ENCODE measurements at places on chromosomes 13 and 19. TPM values are rescaled to one million over a fixed set of nuclear protein-coding genes. Genes with fewer than 3 reads are reported as not detected.
A peak's percentile ranks its signal among the peaks of the same experiment; 100 is the strongest.

- no peak for DNase-seq
- H3K27me3 ChIP-seq = no peaks in the 10 kb centered on the region
- no peaks in the 10 kb centered on the region for H3K4me1 ChIP-seq
- H3K4me3 ChIP-seq = no peak overlapping the region
- H3K27ac ChIP-seq = no peak overlapping the region
- no peaks in the 10 kb centered on the region for H3K36me3 ChIP-seq
These were observed 1074.3 kb upstream of the PCDH9 start for GRCh38 chr13:68304286-68304893.

- H3K36me3 ChIP-seq = no peaks in the 10 kb centered on the region
- no peak overlapping the region for H3K27ac ChIP-seq
- no peak overlapping the region for H3K4me3 ChIP-seq
- H3K27me3 ChIP-seq = no peaks in the 10 kb centered on the region
These were observed 112.4 kb downstream of the SIPA1L3 start for GRCh38 chr19:38019396-38019724.

Gene KCNN4
- total RNA-seq = 38.3 TPM

GRCh38 chr19:51690454-51691073, 2.6 kb upstream of the SPACA6 start:
- H3K4me1 ChIP-seq = peaks cover 4% of the 10 kb centered on the region
- H3K27ac ChIP-seq = peak overlapping the region; percentile 78
- H3K4me3 ChIP-seq = peak overlapping the region; percentile 79
- DNase-seq = peak; percentile 58
- no peaks in the 10 kb centered on the region for H3K36me3 ChIP-seq
- H3K27me3 ChIP-seq = peaks cover 17% of the 10 kb centered on the region

Gene NCAN
- not detected for total RNA-seq

GRCh38 chr19:33476151-33476707, 45.4 kb downstream of the PEPD start:
- no peaks in the 10 kb centered on the region for H3K4me1 ChIP-seq
- H3K27me3 ChIP-seq = no peaks in the 10 kb centered on the region
- no peak overlapping the region for H3K4me3 ChIP-seq

Gene OSCAR
- 1.5 TPM for total RNA-seq

- H3K27ac ChIP-seq = peak overlapping the region; percentile 90
- H3K36me3 ChIP-seq = peaks cover 43% of the 10 kb centered on the region
- DNase-seq = peak; percentile 88
- H3K27me3 ChIP-seq = no peaks in the 10 kb centered on the region
These were observed 25.3 kb downstream of the ZNF582 start for GRCh38 chr19:56367829-56368711.

DNA sequence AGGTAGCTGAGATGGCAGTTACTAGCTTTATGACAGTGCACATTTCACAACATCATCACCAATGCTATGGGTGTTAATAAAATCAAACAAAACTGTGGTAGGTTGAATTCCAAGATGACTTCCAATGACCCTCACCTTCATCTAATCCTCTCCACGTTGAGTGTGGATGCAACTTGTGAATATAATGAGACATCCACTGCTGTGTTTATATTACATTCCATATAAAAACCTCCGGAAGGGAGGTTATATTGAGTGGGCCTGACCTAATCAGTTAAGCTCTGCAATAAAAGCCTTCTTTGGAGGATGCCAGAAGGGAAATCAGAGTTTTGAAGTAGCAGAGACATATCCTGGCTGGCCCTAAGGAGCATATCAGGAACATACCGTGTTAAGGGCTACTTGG, 25.6 kb upstream of the CSNK1A1L start:
- no peaks in the 10 kb centered on the region for H3K36me3 ChIP-seq
- no peak overlapping the region for H3K27ac ChIP-seq
- peaks cover 6% of the 10 kb centered on the region for H3K27me3 ChIP-seq
- H3K4me1 ChIP-seq = no peaks in the 10 kb centered on the region
- no peak for DNase-seq

- H3K27me3 ChIP-seq = no peaks in the 10 kb centered on the region
- DNase-seq = no peak
- H3K4me3 ChIP-seq = no peak overlapping the region
These were observed 316.9 kb downstream of the FGF9 start for GRCh38 chr13:21987793-21988192.

Gene UCHL3
- total RNA-seq = 24.8 TPM

DNA sequence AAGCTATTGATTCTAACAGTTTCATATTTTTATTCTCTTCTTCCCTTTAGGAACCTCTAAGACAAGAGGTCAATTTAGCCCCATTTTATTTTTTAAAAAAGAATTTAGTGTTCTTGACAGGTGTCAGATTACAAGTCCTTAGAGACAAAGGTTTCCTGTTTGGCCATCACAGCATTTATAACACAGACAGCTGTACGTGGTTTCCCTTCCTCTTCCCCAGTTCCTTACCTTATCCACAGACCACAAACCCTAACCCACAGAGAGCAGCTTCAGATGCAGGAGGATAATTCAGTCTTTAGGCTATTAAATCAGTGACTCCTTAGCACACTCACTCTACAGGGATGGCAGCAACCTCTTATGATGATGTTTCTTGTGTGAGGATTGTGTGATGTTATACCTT, 1210.1 kb downstream of the DIAPH3 start:
- no peaks in the 10 kb centered on the region for H3K36me3 ChIP-seq
- no peak overlapping the region for H3K27ac ChIP-seq
- no peak for DNase-seq
- H3K4me3 ChIP-seq = no peak overlapping the region
- H3K4me1 ChIP-seq = no peaks in the 10 kb centered on the region

GRCh38 chr19:40714441-40715299, 2.0 kb downstream of the COQ8B start:
- H3K27ac ChIP-seq = peak overlapping the region; percentile 92
- peak overlapping the region; percentile 90 for H3K4me3 ChIP-seq
- peaks cover 8% of the 10 kb centered on the region for H3K36me3 ChIP-seq
- peak; percentile 93 for DNase-seq
- H3K27me3 ChIP-seq = no peaks in the 10 kb centered on the region
- H3K4me1 ChIP-seq = peaks cover 43% of the 10 kb centered on the region

- H3K27ac ChIP-seq = no peak overlapping the region
- no peaks in the 10 kb centered on the region for H3K27me3 ChIP-seq
- no peak for DNase-seq
- H3K36me3 ChIP-seq = peaks cover 6% of the 10 kb centered on the region
These were observed 8.1 kb downstream of the SARS2 start for GRCh38 chr19:38922482-38922881.

DNA sequence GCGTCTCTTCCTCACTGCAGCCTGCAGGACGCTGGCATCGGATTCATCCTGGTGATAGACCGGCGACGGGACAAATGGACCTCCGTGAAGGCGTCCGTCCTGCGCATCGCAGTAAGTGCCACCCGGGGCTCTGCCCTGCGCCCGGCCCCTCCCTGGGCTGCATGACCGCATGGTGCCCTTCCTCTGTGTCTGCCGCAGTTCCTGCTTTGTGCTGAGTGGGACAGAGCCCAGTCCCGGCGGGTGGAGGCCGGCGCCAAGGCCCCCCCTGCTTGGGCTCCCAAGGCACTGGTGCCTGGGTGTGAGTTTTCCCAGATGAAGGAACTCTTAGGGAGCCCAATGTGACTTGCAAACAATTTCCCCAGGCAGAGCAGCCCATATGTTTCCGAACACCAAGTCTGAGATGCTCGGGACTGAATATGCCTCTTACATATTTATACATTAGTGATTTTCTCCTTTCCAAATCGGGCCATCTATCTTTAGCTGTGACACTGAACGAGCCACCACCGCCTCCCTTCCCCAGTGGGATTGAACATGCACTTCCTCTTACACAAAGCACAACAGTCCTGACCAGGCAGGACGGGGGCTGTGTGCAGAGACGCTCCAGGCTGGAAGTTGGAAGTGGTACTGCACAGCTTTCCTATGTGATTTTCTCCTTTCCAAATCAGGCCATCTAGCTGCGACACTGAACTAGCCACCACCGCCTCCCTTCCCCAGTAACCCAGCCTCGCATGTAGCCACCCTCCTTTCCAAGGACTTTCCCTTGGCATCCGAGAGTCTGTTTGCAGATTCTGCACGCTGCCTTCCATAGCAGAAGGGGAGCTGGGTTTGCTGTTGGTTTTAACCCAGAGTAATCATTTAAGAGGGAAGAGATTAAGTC, 60.1 kb upstream of the F7 start:
- no peaks in the 10 kb centered on the region for H3K36me3 ChIP-seq
- no peaks in the 10 kb centered on the region for H3K4me1 ChIP-seq
- no peaks in the 10 kb centered on the region for H3K27me3 ChIP-seq
- no peak for DNase-seq

DNA sequence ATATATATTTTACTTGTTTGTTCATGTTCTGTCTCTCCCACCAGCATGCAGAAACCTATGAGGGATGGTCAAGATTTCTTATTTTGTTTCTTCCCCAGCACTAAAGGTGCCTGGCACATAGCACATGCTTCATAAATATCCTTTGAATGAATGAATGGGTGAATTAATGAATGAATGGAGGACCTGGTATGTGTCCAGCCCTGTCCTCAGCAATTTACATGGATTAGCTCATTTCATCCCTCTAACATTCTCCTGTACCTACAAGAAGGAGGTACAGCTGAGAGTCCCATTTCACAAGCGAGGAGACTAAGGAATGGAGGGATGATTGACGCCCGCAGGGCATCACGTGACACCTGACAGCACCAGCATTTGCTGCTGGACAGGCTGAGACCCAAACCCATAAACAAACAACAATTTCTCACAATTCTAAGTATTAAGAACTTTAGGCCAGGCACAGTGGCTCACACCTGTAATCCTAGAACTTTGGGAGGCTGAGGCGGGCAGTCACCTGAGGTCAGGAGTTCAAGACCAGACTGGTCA, 6.8 kb upstream of the BCAT2 start:
- H3K27ac ChIP-seq = no peak overlapping the region
- H3K4me1 ChIP-seq = peaks cover 5% of the 10 kb centered on the region
- no peak for DNase-seq
- H3K4me3 ChIP-seq = no peak overlapping the region
- H3K36me3 ChIP-seq = no peaks in the 10 kb centered on the region
- H3K27me3 ChIP-seq = no peaks in the 10 kb centered on the region

DNA sequence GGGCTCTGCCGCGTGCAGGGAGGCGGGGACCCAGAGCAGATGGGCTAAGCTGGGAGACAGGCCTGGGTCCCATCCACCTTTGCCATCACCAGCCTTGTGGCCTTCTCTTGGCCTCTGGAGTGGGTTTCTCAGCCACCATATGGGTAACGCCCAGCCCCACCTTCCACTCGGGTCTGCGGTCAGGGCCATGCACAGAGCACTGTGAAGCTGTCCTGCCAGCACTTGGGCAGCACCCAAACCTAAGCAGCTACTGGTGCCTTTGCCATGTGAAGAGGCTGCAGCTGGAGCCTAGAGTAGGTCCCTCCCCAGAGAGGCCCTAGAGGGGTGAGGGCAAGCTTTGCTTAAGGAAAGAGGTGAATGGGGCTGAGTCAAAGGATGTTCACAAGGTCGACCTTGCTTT, 24.1 kb upstream of the NPAS1 start:
- H3K36me3 ChIP-seq = no peaks in the 10 kb centered on the region
- H3K27me3 ChIP-seq = no peaks in the 10 kb centered on the region
- H3K27ac ChIP-seq = no peak overlapping the region
- H3K4me3 ChIP-seq = no peak overlapping the region
- peaks cover 9% of the 10 kb centered on the region for H3K4me1 ChIP-seq

- H3K36me3 ChIP-seq = peaks cover 6% of the 10 kb centered on the region
- DNase-seq = no peak
- H3K4me1 ChIP-seq = peaks cover 1% of the 10 kb centered on the region
- peak within 1 kb of the TSS; percentile 74 for H3K27ac ChIP-seq
- H3K4me3 ChIP-seq = no peak within 1 kb of the TSS
These were observed at the start of gene SOX1 for GRCh38 chr13:112067116-112067741. TSS of gene SOX1 (plus strand) at chr13:112067149. CDS start at chr13:112067659, 510 bp downstream.

Gene TPTE2
- not detected for total RNA-seq

Gene SPTBN4
- 0.39 TPM for total RNA-seq

Gene MBD3L2
- total RNA-seq = not detected

Gene C13orf42
- not detected for total RNA-seq

Gene NKPD1
- total RNA-seq = 0.31 TPM

- peaks cover 2% of the 10 kb centered on the region for H3K27me3 ChIP-seq
- H3K4me3 ChIP-seq = no peak overlapping the region
- no peaks in the 10 kb centered on the region for H3K36me3 ChIP-seq
- no peaks in the 10 kb centered on the region for H3K4me1 ChIP-seq
- no peak for DNase-seq
These were observed 116.1 kb downstream of the UQCRFS1 start for GRCh38 chr19:29096896-29097295.

Gene CEACAM7
- total RNA-seq = not detected

DNA sequence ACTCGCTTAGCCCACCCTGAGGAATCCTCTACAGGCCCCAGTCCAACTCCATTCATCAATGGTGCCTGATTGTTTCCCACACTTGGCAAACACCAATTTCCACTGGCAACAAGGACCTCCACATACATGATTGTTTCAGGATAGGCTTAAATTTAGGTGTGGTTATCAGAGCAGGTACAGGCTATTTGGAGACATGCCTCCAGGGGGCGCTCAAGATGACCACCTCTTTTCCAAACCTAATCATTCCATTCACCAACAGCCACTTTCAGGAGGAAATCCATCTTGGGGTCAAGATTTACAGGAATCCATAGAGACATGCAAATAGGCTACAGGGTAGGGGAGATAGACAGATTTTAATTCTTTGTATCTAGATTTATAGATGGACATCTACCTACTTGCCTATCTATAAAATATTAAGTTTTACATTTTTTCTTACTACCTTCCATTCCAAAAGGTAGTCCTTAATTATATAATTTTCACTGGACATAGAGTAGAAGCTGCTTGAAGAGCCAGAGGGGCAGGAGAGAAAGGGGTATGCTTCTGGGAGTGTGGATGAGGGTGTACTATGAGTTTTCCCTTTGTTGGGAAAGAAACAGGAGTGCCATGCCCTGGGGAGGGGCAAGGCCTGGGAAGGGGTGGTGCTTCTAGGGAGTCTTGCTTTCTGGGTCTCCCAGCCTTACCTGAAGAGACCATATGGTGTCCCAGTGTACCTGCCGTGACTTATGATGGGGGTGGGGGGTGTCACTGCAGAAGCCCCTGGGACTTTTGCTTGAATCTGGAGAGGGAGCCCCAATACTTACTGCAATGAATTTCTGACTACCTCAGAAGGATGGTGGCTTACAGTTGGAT, 14.1 kb upstream of the PCDH8 start:
- no peaks in the 10 kb centered on the region for H3K4me1 ChIP-seq
- H3K36me3 ChIP-seq = no peaks in the 10 kb centered on the region
- H3K27me3 ChIP-seq = peaks cover 2% of the 10 kb centered on the region
- H3K4me3 ChIP-seq = no peak overlapping the region

GRCh38 chr13:93080587-93080986, 146.0 kb upstream of the GPC6 start:
- H3K27ac ChIP-seq = no peak overlapping the region
- no peaks in the 10 kb centered on the region for H3K36me3 ChIP-seq
- no peak overlapping the region for H3K4me3 ChIP-seq

Gene EMP3
- 285 TPM for total RNA-seq

GRCh38 chr19:13207846-13208671, 57.8 kb downstream of the IER2 start:
- H3K27ac ChIP-seq = peak overlapping the region; percentile 97
- H3K4me3 ChIP-seq = peak overlapping the region; percentile 85
- H3K4me1 ChIP-seq = peaks cover 7% of the 10 kb centered on the region
- H3K27me3 ChIP-seq = no peaks in the 10 kb centered on the region

Gene NFKBIB
- 30.0 TPM for total RNA-seq

Measured in activated naive CD8-positive, alpha-beta T cell treated with anti-CD3 and anti-CD28 coated beads, Interleukin-2, amount 10 ng/mL, durations not matched to agents 7 days and 5 days (primary cell).